Fibroblast of skin of right biceps (primary cell): ENCODE measurements at places on chromosomes 7 and 10.

DNA sequence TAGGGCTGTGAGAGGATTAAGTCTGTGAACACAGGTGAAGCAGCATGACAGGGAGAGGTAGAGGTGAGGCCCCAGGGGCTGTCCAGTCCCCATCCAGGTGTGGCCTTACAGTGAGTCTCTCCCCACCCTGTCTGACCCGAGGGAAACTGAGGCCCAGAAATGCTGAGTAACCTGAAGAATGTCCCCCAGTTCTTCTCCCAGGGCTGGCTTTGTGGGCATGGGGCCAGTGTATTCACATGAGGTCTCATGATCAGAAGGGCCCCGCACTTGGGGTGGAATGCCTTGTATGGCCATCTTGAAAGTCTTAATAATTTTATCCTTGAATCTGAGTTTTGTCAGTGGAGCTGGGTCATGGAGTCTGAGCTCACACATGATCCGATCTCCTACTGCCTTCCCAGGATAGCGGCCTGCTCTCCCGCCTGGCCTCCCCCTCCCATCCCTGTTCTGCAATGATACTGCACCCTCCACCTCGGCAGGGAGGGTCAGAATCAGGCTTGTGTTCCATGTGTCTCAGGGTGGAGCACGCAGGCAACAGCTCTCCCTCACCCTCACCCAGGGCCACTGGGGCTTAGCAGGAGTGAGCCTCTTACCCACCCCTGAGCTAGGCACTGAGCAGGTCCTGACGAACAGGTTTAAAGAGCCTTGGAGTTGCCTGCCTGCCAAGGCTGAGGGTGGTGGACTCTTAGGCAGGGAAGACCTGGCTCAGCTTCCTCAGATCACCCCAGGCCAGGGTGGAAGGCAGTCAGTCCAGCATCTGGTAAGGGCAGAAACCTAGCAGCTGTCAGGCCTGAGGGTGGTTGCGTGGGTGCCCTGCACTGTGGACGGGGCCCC, 41.4 kb upstream of the NPFFR1 start:
- no peak for DNase-seq

GRCh38 chr7:46494028-46494427, 573.0 kb upstream of the IGFBP3 start:
- peak; percentile 64 for DNase-seq

GRCh38 chr10:119208553-119208940, 1.2 kb downstream of the GRK5 start:
- peak; percentile 65 for DNase-seq

DNA sequence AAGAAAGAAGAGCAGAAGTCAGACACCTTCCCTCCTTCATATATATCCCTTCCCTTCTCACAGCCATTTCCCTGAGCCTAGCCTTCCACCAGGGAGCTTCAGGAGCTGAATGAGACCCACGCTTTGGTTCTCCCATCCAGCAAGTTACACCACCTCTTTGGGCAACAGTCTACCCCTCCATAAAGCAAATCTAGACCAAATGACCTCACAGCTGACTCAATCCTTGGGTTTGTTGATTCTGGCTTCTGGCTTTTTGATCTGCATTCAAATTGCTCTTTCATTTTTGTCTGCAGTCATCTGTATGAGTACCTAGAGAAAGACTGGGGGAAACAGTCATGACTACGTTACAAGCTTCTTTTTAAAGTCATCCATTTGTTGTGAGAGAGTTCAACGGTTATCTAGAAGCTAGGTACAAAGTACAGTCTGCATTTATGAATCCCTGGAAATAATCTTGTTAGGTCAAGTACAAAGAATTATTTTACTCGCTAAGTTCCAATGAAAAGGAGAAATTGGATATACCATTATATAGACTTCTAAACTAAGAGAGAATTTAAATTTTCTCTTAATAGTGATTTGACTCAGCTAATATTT, 86.3 kb downstream of the RAB11FIP2 start:
- peak; percentile 34 for DNase-seq

GRCh38 chr7:140053812-140054539, 8.8 kb downstream of the PARP12 start:
- DNase-seq = no peak

GRCh38 chr7:138374119-138374693, 85.9 kb upstream of the TRIM24 start:
- no peak for DNase-seq

- no peak for DNase-seq
Measured at GRCh38 chr7:153550173-153550572, 502.0 kb upstream of the DPP6 start.

GRCh38 chr7:135560631-135561030, 2.9 kb downstream of the NUP205 start:
- DNase-seq = no peak

- no peak for DNase-seq
Measured at GRCh38 chr10:97589479-97589878, at the start of gene C10orf62. Gene C10orf62, plus strand, starts transcription at chr10:97589721. Its CDS starts 177 bp downstream, at chr10:97589898.

GRCh38 chr7:92714280-92714679, 122.1 kb downstream of the CDK6 start:
- DNase-seq = no peak

- no peak for DNase-seq
Measured at GRCh38 chr10:101287997-101288635, 58.9 kb upstream of the LBX1 start.

DNA sequence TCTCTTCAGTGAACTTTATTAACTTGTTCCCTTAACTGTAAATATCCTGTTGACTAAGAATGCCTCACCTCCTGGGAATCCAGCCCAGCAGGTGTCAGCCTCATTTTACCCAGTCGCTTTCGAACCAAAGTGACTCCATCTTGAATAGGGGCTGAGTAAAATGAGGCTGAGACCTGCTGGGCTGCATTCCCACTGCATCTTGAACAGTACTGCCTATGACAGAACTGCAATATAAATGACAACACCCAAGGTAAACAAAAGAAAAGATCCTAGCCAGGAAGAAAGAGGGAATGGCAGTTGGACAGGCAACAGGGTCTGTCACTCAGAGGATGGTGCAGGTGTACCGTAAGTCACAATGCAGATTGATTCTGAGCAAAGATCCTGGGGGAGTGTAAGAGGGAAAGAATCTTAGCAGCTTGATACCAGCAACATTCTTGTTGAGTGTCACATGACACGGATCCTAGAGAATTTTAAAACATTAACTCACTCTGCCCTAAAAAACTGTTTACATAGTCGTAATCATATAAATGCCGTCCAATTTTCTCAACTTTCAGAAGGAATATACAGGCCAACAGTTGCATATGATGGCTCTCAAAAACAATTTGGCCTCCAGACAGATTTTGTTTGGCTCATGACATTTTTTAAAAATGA, 4.4 kb upstream of the FAM107B start:
- DNase-seq = no peak

DNA sequence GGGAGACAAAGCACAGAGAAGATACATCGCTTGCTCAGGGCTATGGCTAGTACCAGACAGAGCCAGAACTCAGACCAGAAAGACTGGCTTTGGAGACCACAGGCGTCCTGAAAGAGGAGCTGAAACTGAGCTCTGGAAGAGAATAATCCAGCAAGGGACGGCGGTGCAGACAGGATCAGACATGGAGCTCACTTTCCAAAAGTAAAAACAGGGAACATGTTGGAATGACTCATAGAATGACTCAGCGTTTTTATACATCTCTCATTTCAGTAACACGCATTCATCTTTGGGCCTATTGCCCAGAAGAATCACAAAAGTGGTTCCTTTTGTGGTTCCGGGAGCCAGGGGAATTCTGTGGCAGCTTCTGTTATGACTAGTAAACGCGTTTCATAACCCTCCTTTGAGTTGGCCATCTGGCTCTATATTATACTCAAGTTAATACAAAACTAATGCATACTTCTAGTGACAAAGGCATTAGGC, 37.2 kb downstream of the PLEKHS1 start:
- DNase-seq = peak; percentile 97

DNA sequence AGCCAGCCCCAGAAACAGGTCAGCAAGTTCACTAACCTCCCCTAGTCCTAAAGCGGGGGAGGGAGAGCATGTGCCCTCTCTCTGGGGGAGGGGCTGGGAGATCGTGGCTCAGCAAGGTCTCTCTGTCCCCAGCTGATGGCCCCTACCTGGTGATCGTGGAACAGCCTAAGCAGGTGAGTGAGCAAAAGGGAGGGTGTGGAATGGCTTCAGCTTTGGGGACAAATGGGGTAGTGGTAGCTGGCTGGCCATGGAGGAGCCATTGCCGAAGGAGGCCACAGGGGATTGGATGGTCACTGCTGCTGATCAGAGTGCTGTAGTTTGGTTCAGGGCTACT, 779 bp downstream of the NFKB2 start:
- no peak for DNase-seq

DNA sequence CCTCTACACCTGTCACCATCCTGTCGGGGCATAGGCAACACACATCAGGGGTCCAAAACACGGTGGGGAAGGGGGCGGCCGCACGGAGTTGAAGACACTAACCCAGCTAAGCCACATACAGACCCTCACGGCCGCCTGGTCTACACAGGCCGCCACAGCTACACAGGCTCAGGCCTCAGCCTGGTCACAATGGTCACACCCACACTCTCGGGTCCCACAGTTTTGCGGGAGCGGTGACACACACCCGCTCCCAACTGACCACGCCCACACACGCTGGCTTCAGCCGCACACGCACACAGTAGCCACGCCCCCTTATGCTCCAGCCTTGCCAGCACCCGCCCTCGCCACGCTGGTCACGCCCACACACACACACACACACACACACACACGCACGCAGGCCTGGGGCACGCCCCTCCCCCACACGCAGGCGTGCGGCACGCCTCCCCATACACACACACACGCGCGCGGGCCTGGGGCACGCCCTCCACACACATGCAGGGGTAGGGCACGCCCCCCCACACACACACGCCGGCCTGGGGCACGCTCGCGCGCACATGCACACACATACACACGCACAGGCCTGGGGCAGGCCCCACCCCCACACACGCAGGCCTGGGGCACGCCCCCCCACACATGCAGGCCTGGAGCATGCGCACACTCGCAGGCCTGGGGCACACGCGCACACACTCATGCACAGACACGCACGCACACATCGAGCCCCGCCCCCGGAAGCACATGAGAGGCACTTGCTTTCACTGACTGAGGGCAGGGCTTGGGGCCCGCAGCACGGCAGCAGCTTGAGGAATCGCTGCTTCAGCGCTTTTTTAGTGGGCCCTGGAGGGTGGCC, 12.3 kb upstream of the OGA start:
- DNase-seq = peak; percentile 91

GRCh38 chr7:148212731-148213130, 377.8 kb upstream of the C7orf33 start:
- DNase-seq = no peak

DNA sequence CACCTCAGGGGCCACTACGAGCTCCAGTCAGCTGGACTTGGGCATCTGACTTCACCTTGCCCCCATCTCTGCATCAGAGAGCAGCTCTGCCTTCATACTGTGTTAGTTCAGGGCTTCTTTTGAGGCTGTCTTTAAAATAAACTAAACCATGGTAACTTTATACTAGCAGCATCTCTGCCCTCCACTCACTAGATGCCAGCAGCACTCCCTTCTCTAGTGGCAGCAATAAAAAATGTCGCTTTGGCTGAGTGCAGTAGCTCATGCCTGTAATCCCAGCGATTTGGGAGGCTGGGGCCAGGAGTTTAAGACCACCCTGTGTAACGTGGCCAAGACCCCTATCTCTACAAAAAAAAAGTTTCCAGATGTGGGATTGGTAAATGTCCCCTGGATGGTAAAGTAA, 584.4 kb downstream of the INHBA start:
- DNase-seq = no peak

DNA sequence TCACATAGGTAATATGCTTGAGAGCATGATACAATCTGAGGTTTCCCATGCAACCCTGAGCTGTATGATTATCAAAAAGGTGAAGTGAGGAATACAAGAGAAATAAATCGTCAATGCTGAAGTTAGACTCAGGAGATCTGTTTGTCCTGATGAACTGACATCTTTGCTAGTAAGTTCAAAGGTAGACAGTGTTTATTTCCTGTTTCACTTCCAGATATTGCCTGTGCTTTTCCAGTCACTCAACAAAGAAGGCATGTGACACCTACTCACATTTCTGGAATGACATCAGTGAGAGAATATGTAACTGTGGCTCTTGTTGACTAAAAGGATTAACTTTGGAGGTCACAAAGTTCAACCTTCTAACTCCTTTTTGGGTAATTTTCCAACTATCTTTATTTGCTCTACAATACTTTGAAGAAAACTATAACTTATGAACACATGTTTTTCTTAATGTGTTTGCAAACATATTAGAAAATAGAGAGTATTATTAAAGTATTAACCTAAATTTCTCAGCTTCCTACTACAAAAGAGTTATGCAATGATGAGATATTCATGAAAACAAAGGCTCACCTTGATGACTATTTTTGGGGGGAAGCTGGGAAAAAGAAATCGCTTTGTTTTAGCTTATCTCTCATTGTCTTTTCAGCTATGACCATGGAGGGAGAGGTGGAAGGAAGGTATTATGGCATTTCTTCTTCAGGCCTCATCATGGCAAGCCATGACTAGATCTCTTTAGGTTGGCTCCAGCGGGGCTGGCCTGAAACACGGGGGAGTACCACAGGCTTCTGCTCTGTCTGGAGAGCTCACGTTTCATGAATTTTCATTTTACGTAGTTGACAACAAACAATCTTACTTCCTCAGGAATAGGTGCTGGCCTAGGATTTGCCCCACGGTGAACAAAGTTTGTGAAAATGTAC, 214.7 kb upstream of the SLC26A5 start:
- DNase-seq = peak; percentile 65

GRCh38 chr7:133369130-133369529, 116.3 kb downstream of the EXOC4 start:
- DNase-seq = no peak

DNA sequence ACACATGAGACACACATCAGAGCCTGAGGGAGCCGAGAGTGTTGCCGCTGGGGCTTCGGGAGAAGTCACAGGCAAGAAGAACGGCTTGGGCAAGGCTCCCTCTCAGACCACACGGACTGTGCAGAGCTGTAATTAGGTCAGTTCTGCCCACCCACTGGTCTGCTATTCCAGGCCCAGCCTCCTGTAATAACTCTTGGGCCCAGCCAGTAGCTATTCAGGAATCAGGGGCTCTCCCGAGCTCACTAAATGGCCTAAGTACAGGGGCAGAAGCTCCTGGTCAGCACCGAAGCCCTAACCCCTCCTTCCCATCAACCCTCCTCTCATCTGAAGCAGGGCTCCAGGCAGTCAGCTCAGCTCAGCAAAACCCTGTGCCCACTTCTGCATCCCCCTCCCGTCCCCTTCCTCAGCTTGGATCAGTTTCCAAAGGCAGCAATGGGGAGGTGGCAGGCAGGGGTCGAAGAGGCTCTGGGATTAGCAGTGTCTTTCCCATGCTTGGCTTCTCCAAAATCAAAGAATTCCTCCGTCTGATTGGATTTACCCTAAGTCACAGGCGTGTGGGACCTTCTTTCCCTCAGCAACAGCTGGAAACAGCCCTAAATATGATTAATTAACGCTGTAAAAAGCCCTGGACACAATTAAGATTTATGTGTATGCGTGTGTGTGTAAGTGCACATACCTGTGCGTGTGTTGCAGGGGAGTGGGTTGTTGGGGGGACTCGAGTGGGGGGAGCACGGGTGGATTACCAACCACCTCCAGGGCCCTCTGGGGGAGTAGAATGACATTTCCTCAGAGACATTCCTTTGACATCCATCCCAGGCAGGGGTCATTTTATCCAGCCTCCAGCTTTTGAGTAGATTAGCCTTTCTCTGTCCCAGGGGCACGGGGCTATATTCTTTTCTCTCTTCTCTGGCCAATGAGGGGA, 48.4 kb upstream of the BTRC start:
- DNase-seq = no peak
